ENCODE measurements at places on chromosomes 1 and 21.
A peak's percentile ranks its signal among the peaks of the same experiment; 100 is the strongest.

DNA sequence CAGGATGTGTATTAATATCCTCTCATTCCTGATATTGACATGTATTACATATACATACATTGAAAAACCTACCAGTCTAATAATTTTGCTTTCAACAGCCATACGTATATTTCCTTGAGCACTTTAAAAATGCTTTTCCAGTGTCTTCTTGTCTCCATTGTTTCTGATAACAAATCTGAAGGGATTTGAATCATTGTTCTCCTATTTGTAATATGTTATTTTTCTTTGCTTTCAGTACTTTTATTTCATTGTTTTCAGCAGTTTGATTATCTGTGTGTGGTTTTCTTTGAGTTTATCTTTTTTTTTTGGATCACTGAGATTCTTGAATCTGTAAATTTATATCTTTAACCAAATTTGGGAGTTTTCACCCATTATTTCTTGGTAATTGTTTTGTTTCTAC is 65.3 kb downstream of the RABGAP1L start:
- DNase-seq, result no peak

- DNase-seq, result no peak
Measured at GRCh38 chr1:239155466-239156091, 230.8 kb upstream of the CHRM3 start.

GRCh38 chr1:181061891-181062835 is 26.3 kb upstream of the IER5 start:
- DNase-seq, result no peak

DNA sequence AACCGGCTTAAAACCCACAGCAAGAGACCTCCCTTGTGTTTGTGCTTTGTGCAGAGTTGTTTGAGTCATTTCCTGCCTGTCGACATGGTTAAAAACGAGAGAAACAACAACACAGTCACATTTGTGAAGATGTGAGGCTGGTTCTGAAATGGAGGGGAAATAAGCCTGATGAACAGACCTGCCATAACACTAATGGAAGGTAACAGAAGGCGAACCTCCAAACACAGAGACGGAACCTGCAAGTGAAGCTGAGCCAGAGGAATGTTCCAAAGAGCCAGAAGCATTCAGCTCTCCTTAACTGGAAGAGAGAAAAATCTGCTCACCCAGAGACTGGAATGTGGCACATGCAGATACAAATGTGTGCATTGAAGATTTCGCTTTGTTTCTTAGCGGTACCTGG is 53.2 kb upstream of the RAVER2 start:
- DNase-seq, result no peak

GRCh38 chr21:45521241-45521640 is 21.0 kb downstream of the SLC19A1 start:
- DNase-seq, result no peak

DNA sequence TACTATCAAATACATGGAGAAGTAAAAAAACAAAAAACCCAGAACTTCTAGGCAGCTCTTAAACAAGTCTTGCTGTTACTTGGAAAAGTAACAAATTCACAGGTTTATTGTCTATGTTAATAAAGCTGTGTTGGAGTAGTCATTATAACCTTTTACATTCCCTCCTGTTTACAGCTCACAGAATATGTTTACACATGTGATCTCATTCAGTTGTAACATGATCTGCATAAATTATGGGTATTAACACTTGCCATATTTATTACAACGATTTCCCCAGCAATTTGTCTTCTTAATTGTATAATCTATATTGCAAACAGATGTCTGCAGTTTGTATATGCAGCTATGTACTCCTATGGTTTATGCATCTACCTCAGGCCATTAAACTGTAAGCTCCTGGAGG is 28.6 kb downstream of the ERG start:
- no peak for DNase-seq

GRCh38 chr1:221712198-221712684 is 29.6 kb downstream of the DUSP10 start:
- DNase-seq, result no peak

DNA sequence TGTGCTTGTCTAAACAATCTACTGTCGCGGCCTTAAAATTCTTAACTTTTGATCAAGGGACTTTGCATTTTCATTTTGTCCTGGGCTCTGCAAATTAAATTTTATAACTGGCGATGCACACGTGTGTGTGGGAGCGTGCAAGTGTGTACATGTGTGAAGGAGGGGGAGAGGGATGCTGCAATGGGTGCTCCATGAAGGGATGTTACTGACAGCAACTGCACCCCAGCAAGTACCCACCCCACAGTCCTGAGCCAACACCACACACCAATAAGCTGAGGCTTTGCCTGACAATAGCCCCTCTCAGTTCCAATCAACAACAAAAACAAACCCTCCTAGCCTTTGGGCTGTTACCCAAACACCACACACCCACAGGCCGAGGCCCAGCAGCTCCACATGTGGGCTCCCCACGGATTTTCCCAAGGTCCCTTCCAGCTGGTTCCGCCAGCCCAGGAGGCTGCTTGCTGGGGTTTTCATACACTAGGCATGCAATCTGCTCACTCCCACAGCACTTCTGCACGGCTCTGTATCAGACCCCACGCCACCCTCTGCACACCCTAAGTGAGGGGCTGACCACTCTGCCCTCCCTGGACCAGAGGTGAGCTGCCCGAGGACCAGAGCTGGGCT is 32.8 kb upstream of the IFFO2 start:
- DNase-seq, result no peak

GRCh38 chr1:204591473-204592090 is 75.4 kb downstream of the MDM4 start:
- no peak for DNase-seq

- DNase-seq, result no peak
Measured at GRCh38 chr1:1021920-1022259, 2.0 kb downstream of the AGRN start.

GRCh38 chr1:155174324-155175280 is 953 bp downstream of the TRIM46 start:
- no peak for DNase-seq

- DNase-seq, result no peak
Measured at GRCh38 chr21:22224261-22224660, 1226.1 kb downstream of the NCAM2 start.

- DNase-seq, result peak; percentile 24
Measured at GRCh38 chr1:5915587-5916571, 76.3 kb downstream of the NPHP4 start.

DNA sequence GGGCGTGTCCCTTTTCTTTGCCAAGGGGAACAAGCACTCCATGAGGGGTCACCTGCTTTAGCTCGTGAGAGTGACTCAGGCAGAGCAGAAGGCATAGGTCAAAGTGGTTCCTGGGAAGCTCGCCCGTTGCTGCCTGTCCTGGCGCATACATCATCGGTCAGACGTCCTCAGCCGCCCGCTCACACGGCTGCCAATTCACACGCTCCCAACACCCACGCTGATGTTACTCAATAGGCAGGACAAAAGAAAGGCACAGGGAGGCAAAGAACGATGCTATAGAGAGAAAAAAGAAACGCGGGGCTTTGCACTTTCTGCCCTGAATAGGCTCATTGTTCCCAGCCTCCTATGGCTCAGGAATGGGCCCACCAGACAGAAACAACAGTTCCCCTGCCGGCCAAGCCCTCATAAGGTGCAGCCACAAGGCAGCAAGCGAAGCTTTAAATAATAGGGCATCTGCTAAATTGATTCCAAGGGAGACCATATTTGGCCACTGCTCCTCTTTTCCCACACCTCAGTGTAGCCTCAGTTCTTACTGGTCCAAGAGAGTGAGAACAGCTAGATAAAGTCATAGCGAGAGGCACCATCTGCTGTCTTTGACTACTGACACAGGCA is 38.7 kb downstream of the VTCN1 start:
- no peak for DNase-seq

GRCh38 chr1:223062177-223062576 is 80.9 kb downstream of the TLR5 start:
- no peak for DNase-seq

DNA sequence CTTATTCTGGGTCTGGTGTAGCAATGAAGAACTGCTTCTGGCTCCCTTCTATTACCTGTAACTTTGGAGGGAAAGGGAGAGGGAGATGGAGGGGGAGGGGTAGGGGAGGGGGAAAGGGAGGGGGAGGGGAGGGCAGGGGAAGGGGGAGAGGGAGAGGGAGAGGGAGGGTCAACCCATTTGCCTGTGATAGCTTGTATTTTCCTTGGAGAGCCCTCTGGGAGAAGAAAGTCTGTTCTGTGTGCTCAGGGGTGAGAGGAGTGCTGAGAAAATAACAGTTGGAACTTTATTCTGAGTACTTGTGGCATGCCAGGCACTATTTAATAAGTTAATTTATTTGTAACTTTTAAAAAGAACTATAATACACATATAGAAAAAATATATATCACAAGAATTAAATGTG is 70.7 kb upstream of the TSPAN2 start:
- no peak for DNase-seq

DNA sequence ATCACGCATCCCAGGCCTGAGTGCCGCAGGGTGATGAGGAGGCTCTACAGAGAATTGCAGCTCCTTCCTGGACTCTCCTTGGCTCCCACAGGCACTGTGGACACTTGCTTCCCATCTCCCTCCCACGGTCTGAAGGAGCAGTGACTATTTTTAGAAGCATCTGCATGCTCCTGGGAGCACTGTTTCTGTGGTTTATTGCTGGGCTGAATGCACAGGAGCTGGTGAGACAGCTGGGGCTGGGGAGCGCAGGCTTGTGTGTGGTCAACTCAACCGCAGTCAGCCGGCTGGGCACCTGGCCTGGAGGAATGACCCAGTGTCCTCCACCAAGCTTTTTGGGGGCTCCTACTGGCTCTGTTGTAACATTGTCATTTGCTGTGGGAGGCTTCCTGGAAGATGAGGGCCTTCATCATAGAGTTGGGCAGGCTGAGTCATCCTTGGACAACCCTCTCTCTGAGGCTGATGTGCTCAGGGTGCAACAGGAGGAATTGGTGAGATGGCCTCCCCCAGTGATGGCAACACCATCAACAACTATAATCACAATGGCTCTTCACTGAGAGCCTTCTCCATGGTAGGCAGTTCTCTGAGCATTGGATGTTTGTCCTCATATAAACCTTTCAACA is 1.7 kb downstream of the NFASC start:
- DNase-seq, result no peak

DNA sequence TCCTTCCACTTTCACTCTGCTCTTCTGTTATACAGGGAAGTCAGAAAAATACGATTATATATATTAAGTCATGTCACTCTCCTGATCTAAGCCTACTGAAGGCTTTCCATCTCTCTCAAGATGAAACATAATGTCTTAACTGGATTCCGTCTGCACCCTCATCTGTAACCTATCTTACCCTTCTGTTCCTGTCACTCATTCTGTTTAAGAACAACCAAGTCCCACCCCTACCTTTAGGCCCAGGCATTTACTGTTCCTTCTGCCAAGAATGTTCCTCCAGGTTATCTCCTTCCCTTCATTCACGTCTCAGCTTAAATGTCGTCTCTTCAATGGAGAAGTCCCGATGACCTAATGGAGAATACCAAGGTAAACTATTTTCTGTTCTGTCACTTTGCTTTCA is 1802.4 kb downstream of the MRPL39 start:
- no peak for DNase-seq

GRCh38 chr1:37513795-37514349 is 694 bp downstream of the MEAF6 start:
- DNase-seq, result no peak

- DNase-seq, result no peak
Measured at GRCh38 chr1:61776091-61776490, 33.8 kb downstream of the PATJ start.

GRCh38 chr1:76267631-76268030 is 193.1 kb downstream of the ST6GALNAC3 start:
- DNase-seq, result no peak

DNA sequence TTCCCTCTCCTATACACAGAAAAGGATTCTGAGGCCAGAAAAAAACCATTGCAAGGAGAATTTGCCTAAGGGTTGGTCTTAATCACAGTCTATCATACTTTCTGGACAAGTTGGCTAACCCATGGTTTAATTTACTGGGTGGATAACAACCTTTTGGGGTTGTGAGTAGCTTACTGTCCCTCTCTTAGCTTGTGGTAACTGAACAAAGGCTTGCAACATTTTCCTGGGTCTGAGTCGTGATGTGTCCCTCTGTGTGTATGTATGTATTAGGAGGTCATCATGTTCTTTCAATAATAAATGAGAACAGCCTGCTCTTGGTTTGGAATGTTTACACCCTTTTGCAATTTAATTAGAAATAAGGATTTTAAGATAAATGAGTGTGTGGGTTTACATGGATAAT is 36.7 kb downstream of the PAPPA2 start:
- DNase-seq, result no peak

- DNase-seq, result no peak
Measured at GRCh38 chr1:113515498-113515897, 125.2 kb downstream of the MAGI3 start.

GRCh38 chr1:160949881-160950280 is 4.7 kb downstream of the ITLN2 start:
- DNase-seq, result no peak

GRCh38 chr1:30518186-30518585 is 205.2 kb downstream of the MATN1 start:
- DNase-seq, result no peak

DNA sequence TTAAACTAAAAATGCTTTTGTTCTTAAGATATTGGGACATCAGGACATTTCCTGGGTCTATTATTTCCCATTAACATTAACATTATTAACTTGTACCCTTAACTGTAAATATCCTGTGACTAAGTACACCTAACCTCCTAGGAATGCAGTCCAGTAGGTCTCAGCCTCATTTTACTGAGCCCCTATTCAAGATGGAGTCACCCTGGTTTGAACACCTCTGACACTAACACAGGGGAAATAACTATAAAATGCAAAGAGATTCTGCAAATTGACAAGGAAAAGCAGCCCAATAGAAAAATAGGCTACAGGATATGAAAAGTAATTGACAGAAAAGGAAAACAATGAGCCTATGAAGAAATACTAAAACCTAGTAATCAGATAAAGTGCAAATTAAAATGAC is 11.6 kb upstream of the NCMAP start:
- no peak for DNase-seq

DNA sequence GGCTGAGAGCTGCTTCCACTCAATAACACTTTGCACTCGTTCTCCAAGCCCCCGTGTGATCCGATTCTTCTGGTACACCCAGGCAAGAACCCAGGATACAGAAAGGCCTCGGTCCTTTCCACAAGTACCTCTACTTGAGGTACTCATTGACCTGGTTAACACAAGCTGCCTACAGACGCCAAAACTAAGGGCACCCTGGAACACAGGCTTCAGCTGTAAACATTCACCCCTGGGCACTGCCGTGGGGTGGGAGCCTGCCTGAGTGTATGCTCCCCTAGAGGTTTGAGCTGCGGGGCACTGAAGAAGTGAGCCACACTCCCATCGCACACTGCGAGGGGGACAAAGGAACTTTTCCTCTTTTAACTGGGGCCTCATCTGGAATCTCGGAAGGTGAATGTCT is 30.5 kb downstream of the LRRC3 start:
- no peak for DNase-seq

Measured in right lung (tissue), 10 donors.